ENCODE measurements at places on chromosomes 11 and 22.
A peak's percentile ranks its signal among the peaks of the same experiment; 100 is the strongest.

DNA sequence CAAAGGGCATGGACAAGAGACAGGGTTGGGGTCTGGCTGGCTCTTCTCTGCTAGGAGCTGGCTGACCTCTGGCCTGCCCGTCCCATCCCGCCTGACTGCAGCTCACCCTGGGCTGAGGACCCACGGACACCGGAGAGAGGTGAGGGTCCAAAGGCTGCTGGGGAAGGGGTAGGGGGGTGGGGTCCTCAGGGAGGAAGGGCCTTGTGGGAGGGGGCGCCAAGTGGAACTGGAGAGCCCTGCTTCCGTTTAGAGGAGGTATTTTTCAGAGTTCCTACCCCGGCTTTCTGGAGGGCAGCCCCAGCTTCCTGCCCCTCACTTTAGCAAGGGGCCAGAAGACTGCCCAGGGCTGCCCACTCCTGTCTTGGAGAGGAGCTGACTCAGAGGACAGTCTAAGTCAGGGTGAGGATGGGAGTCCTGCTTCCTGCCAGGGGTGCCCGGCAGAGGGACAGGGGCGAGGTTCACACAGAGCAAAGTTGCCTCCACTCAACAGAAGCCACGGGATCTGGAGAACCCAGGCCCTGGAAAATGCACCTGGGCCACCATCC lies 7.1 kb downstream of the LARGE2 start:
- peak; percentile 49 for DNase-seq

DNA sequence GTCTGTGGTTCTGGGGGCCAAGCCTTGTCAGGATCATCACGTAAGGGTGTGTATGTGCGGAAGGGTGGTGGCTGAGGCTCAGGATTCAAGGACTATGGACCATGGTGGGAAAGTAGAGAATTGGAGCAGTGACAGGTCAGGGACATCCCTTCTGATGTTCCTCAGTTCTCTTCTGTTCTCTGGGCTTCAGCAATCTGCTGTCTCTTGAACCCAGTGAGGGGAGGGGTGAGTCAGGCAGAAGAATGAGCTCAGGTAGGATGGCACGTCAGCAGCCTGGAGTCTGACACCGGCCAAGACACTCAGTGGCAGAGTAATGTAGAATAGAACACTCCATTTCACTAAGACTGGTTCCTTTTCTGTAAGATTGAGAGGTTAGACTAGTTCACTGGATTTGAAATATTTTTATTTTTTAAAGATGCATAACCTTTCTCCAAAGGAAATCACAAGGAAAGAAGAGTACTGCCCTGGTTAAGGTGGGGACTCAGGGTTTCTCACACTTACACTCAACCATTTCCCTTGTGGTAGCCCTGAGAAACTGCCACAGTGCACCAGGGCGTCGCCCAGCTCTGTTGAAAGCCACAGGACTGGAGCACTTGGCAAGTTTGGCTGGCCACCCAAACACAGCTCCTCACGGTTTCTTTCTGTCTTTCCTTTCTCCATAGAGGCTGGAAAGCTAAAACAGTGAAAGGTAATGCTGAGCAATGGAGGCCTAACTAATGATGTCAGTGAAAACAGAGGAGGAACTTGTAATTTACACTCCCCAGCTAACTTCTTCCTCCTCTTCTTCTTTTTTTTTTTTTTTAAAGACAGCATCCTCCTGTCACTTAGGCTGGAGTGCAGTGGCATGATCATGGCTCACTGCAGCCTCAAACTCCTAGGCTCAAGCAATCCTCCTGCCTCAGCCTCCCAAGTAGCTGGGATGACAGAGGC lies 23.1 kb upstream of the MICAL2 start:
- peak; percentile 36 for DNase-seq

DNA sequence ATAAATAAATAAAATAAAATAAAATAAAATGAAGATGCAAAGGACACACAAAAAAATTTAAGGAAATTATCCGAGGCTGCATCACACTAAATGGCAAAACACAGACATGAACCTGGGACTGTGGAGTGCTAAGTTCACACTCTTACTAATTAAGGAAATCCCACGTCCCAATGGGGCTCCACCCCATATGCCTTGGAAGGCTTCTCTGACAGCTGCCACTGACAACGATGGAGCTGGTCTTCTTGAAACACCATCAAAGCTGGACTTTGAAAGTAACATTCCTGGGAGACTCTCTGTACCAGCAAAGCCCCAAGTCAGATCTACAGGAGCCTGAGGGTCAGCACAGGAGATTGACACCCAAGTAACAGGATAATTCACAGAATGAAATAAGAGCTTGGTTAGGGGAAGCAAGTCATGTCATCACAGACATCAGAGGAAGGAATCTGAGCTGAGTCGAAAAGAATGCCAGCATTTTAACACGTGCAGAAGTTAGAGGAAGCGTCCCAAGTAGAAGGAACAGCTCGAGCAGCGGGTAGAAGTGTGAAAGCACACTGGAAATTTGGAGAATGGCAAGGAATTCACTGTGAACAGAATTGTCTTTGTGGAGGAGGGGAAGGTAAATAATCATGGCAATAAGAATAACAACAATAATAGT lies 13.8 kb downstream of the TPST2 start:
- DNase-seq: no peak

DNA sequence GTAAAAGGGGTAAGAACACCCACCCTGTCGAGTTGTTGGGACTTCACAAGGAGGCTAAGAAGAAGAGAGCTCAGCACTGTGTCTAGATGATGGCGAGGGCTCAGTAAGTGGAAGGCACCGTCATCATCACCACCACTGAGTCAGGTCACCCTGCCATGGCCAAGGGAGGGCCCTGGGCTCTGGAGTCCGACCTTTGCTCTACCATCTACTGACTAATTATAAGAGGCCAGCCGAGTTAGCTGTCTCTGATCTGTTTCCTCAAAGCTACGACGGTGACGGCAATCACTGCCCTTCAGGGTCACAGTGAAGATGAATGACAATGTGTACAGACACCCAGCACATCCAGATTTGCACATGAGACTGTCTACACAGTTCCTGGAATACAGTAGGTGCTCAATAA lies 29.3 kb downstream of the KIAA0930 start:
- DNase-seq: no peak

DNA sequence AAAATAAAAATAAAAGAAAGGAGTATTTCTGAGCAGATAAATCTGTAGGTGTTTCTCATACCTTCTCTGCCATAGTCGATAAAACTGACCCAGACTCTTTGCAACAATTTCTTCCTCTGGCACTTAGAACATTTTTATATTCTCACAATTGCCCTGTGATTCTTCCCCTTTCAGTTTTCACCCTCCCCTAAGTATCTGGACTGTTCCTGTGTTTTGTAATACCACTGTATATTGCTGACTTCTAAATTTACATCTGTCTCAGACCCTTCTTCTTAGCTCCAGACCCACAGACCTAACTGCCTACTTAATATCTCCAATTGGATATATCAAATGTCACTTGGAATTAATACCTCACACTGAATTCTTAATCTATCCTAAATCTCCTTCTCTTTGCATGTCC lies 133.4 kb upstream of the DDI1 start:
- DNase-seq: no peak

GRCh38 chr11:85042361-85042760 lies 584.8 kb downstream of the DLG2 start:
- DNase-seq: no peak

- DNase-seq: no peak
Observed at GRCh38 chr11:130312046-130312445, 2.7 kb downstream of the ZBTB44 start.

- DNase-seq: no peak
Observed at GRCh38 chr11:69252490-69252837, 41.5 kb upstream of the MYEOV start.

DNA sequence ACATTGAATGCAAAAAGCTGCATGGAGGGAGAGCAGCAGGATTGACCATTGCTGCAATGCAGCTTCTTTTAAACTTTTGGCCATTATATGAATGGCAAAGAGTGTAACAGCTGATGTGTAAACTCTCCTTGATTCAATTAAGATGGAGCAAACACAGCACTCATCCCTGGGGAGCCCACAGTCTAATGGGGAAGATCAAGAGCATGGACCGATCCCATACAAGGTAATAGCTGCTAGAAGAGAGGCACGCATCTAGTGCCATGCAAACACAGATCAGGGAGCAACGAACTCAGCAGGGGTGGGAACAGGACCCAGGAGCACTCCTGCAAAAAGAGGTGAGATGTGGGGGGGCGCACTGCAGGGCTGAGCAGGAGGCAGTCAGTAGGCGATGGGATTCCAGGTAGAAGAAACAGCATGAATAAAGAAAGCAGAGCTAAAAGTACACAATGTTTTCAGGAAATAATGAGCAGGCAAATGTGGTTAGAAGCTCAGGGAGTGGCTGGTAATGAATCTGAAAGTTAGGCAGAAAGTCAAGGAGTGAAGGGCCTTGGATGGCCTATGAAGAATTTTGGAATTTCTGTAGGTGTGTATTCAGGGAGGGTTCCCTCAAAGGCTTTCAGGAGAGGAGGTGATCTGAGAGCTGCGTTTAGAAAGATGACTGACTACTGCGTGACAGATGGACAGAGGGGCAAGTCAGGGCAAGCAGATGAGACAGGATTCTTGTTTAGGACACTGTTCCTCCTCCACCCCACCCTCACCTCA lies 17.2 kb upstream of the BMAL1 start:
- peak; percentile 85 for DNase-seq

DNA sequence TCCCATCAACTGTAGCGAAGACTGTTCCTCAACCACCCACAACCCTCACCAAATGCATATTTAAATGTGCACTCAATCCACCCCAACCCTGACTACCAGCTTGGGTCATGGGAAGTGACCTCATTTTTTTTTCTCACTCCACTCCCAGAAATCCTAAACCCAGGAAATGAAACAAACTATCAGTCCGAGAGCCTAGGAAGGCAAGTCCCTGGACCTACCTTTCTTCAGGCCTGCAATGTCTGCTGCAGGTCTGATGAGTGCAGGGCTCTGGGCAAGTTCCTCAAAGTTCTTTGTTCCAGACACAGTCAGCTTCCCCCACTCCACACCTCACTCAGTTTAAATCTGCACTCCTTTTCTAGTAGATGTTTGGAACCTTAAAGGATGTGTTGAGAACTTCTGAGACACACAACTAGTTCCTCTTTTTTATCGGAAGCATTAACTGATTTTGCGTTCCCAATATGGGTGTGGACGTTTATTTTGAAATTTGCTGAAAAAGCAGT lies at the start of gene MS4A4E:
Gene MS4A4E, minus strand, starts transcription at position 398 of the 500 bp plus-strand sequence. CDS start 13,082 bp downstream, outside the sequence.
- no peak for DNase-seq

DNA sequence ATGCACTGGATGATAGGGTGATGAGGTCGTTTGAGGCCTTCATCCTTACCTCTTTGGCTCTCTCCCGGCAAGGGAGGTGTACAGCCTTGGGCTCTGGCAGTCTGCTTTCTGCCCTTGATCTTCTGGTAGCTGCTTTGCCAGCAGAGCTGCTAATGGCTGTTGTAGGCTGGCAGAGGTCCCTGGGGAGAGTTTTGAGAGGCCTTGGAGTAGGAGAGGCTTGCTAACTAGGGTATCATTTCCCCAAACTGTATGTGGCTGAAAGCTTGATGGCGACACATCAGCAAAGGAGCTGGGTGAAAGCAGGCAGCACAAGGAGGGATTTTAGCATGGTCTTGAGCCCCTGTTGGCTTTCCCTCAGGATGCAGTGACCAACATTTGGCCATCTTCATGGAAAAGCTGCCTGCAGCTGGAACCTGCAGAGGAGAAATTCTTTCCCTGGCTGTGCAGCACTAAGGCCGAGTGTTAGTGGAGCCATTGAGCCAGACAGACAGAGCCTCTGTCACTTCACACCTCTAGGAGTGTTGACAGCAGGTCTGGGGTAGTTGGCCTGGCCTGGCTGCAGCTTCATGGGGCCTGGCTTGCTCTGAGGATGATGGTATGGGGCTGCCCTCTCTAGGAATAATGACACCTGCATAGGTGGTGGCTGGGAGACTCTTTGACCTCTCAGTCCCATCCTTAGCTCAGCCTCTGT lies 3.5 kb upstream of the AMPD3 start:
- no peak for DNase-seq

DNA sequence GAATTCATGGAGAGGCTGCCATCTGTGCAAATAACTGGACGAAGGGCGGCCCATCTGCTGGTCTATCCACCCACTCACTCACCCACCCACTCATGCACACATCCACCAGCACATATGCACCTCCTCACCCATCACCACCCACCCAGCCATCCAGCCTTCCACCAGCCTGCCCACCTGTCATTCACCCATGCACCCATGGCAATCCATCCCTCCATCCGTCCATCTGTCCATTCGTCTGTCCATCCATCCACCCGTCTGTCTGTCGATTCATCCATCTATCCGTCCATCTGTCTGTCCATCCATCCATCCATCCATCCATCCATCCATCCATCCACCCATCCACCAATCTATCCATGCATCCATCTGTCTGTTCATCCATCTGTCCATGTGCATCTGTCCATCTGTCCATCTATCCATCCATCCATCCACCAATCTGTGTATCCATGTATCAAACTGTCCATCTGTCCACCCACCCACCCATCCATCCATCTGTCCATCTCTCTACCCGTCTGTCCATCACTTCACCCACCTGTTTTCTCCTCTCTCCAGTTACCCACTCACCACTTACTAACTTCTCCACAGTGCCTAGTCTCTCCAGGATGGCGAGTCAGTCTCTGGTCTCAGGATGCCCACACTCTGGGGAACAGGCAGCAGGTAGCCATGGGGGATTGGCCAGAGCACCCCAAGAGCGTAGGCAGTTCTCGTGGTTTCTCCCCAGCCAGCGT lies 8.9 kb downstream of the TRPM5 start:
- DNase-seq: no peak

GRCh38 chr11:104338186-104338585 lies 174.2 kb upstream of the PDGFD start:
- DNase-seq: no peak

DNA sequence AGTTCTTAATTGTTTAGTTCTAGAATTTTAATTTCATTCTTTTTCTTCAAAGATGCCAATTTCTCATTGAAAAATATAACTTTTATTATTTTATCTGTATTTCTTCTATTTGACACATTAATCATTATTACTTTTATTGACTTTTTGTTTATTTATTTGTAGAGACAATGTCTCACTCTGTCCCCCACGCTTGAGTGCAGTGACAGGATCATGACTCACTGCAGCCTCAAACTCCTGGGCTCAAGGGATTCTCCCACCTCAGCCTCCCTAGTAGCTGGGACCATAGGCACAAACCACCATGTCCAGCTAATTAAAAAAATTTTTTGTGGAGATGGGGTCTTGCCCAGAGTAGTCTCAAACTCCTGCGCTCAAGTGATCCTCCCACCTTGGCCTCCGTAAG lies 30.3 kb upstream of the FBLN1 start:
- no peak for DNase-seq

GRCh38 chr22:26822313-26822712 lies 164.9 kb downstream of the MIAT start:
- no peak for DNase-seq

DNA sequence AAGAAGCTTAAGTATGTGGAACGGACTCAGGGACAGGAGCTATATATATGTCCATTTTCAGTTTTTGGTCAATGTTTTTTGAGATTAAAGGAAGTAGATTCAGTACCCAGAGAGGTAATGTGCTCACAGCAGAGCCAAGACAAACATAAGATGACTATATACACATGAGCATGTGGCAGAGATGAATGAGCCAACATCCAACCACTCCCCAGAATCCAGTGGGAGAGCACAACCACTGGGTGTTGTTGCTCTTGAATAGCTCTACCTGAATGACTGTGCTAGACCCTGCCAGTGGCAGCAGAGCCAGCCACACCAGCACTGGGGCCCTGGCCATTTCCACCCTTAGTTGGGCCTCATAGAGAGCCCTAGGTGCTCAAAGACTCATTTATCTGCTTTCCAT lies 10.7 kb upstream of the SYTL2 start:
- no peak for DNase-seq

- DNase-seq: no peak
Observed at GRCh38 chr22:29083933-29084591, 11.2 kb downstream of the KREMEN1 start.

- DNase-seq: no peak
Observed at GRCh38 chr11:121123496-121124069, 22.5 kb downstream of the TECTA start.

- no peak for DNase-seq
Observed at GRCh38 chr11:75969626-75970308, 154.8 kb downstream of the UVRAG start.
